NK-92 treated with Interleukin-12 subunit alpha and Interleukin-12 subunit beta, amount 100 ng/mL, for 24 hours (cell line): ENCODE measurements at places on chromosomes 2 and 18.

DNA sequence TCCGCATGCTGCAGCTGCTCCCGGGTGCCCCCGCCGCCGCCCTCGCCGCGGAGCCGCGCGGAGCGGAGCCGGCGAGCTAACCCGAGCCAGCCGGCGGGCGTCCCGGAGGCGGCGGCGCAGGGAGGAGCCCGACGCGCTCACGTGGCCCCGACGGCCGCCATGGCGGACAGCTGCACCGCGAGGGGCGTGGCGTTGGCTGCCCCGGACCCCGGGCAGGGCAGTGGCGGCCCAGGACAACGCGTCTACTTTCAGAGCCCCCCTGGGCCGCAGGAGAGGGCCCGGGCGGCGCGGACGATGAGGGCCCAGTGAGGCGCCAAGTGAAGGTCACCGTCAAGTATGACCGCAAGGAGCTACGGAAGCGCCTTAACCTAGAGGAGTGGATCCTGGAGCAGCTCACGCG is 30.0 kb upstream of the CCNYL1 start:
- no peak for DNase-seq

GRCh38 chr2:84749442-84749841 is 131.4 kb downstream of the TRABD2A start:
- DNase-seq: no peak

DNA sequence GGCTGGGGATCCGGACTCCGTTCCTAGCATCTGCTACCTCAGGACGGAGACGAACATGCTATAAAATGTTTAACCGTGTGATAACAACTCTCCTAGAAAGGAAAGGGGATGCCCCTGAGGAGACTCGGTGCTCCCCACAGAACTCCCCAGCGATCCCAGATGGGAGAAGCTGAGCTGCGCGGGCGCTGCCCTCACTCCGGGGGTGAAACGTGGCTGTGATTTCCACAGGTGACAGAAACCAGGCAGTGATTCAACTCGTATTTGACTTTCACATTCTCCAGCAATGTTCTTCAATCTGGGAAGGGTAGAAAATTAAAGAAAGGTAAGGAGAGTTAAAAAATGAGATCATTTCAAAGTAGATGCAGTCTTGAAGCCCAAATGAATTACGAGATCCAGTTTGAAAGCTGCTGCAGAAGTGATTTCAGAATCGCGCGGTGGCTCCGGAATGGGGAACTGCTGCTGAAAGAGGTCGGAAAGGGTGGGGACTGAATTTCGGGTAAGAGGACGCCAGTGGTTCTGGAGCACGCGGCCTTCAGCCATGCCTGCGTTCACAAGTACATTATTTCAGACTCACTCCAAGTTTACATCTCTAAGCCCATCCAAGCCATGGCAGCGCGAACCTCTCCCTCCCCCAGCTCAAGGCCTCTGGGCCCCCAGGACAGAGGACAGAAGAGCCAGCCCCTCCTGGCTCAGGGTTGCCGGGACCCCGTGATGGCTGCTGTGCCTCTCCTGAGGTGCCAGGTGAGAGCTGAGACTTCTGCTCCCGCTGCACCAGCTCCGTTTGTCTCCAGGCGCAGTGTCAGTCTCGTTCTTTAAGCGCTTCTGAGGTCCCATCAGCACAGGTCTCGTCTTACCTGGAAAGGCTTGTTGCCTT is 39.5 kb downstream of the ADNP2 start:
- no peak for DNase-seq

GRCh38 chr18:11002796-11003195 is 146.6 kb downstream of the PIEZO2 start:
- DNase-seq: no peak

DNA sequence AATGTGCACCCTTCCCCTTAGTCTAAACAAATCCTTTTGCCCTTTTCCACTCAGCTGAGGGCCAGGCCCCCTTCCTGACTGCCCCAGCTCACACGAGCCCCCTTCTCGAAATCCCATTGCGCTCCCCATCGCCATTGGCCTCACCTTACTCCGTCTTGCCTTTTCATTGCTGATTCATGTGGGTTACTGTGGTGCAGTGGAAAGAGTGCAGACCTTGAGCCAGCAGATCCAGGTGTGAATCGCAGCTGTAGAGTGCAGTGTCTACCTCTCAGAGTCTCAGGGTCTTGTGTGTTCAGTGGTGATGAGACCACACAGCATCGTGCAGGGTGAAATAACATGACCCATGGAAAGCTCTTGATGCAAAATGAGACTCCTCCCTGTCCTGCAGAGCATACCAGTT is 132.4 kb upstream of the APCDD1 start:
- DNase-seq: no peak

- DNase-seq: no peak
These were observed 86.1 kb upstream of the SRD5A2 start for GRCh38 chr2:31666878-31667277.

GRCh38 chr2:102505290-102505689 is 32.3 kb downstream of the SLC9A4 start:
- DNase-seq: no peak
